Activated T-helper 2 cell treated with anti-CD3 and anti-CD28 coated beads, Interferon-gamma antibody, Interleukin-2, Interleukin-4, amounts not matched to agents 10 μg/mL and 5 μg/mL and 100 μg/mL, durations not matched to agents 14 hours and 24 hours and 36 hours (primary cell): ENCODE measurements at places on chromosomes 13 and 19. TPM values are rescaled to one million over a fixed set of nuclear protein-coding genes. Genes with fewer than 3 reads are reported as not detected.

GRCh38 chr13:64371045-64371444 lies 2859.1 kb downstream of the PCDH9 start:
- no peak for DNase-seq

DNA sequence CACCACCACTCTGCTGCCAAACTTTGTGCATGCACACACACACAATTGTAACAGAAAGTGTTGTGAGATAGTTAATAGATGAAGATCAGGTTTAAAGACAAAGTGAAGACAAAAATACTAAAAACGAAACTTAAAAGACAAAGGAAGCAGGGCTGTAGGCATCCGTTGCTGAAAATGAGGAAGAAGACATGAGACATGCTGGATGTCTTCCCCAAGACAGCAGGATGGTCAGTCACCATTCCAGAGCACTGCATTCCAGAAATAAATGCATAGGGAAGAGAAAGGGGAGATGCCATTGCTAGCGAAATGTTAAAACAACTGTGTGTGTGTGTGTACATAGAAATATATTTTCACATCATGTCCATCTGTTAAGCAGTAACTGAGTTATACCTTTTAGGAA lies 520.1 kb downstream of the SUCLA2 start:
- DNase-seq = no peak

Gene SIAH3
- total RNA-seq = 0.07 TPM in 2 replicates

- DNase-seq = no peak
Measured at GRCh38 chr13:91399189-91400062, 1.0 kb downstream of the GPC5 start.

Gene ZNF324B
- total RNA-seq = 9.6 and 11.3 TPM in 2 replicates

Gene TJP3
- total RNA-seq = 0.41 and 0.48 TPM in 2 replicates
